ENCODE measurements at places on chromosomes 6 and 20.

- DNase-seq = no peak
Measured at GRCh38 chr6:82277686-82278085, 30.1 kb upstream of the IBTK start.

- DNase-seq = no peak
Measured at GRCh38 chr20:6715401-6715941, 52.0 kb upstream of the BMP2 start.

DNA sequence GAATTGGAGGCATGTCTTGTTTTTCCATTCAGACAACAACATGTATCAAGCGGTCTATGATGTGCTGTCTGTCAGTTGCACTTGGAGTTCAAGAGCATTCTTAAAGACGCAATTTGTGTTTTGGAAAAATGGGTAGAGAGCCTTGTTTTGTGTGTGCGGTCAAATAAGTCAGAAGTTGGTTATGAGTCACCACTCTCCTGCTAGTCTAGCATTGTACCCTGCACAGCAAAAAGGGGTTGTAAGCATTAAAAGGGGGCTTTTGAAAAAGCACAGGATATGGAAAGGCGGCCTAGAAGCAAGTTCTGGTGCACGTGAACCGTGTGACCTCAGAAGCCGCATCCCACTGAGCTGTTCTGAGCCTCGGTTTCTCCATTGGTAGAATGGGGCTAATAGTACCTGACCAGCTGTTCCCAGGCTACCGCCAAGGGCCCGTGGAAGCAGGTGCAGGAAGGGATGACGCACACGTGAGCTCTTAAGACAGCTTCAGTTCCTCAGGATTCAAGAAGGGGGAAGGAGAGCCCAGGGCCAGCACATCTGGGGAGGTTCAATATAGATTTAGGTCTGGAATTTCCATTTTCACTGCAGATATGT, 61.6 kb upstream of the SNX9 start:
- DNase-seq = no peak

- DNase-seq = no peak
Measured at GRCh38 chr6:51029561-51029960, 210.9 kb downstream of the TFAP2B start.

DNA sequence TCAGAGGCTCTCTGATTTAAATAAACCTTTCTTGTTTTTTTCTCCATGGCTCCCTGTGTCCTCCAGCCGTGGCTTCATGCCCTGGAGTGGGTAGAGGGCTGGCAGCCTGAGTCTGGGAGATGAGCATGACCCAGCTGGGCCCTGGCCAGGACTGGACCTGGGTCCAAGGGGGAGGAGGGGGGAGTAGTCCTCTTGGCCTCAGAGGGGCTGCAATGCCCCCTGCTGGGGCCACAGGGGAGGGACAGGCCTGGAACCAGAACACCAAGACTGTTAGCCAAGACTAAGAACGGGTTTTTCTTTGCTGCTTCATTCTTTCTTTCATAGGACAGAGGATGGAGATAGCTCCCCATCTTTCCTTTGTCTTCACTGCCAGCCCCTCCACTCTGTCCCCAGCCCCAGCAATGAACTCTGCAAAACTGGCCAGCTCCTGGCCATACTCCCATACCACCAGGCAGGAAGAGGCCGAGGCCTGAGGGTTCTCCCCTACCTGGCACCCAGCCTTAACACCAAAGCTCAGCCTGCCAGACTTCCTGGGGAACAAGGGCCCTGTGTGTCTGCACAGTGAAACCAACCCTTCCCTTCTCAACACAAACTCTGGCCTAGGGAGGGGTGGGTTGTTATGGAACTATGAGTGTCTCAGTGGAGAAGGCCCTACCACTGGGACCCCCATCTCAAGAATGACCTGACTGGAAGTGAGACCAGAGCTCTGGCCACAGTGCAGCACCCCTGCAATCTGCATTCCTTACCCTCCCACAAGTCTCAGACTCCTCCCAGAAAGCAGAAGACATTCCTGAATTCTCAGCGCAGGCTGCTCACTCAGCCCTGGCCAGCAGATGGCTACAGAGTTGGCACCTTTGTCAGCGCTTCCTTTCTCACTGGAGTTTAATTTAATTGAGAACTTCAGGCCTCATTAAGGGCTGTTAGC, 11.0 kb downstream of the SLC29A1 start:
- DNase-seq = no peak

GRCh38 chr6:151478670-151479069, 15.1 kb upstream of the CCDC170 start:
- no peak for DNase-seq

GRCh38 chr6:11460001-11460668, 77.4 kb upstream of the TMEM170B start:
- no peak for DNase-seq

DNA sequence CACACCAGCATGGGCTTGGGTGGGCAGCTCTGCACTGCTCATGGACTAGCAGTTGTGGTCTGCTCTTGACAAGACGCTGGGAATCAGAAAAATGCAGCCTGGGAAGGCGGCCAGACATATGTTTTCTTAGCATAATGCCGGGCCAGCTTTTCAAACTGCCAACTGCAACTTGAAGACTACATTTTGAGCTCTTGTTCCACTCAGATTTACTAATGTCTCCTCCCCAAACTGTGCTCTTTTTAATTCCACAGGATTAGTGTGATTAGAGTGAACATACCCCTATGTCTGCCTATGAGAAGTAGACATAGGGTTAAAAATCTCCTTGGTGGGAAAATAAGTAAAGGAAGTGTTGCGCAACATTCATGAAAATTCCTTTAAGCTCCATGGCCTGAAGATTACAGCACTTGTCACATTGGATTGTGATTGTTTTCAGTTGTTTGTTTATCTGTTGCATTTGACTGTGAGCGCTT, 5.3 kb upstream of the FNDC1 start:
- no peak for DNase-seq

GRCh38 chr6:160337991-160338390, 10.2 kb upstream of the SLC22A3 start:
- no peak for DNase-seq

DNA sequence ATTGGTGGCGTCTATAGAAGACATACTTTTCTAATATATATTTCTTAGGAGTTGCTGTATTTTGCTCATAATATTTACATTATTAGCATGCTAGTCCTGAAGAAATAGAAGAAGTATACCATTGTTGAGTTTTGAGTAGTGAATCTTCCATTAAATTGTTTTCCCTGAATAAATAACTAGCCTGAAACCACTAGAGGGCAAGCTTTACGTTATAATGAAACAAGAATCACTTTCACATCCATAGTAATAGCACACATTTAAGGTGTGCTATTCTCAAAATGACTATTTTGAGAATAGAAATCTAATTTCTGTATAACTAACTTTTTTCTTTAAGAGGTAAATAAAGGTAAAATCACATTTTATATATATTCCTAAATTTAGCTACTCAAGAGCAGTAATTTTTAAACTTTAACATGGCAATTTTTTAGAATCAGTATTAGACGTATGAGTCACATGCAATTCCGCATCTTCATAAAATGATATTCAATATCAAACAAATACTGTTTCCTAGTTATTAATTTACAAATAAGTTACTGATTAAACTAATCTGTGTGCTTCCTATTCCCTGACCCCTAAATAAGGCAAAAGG, 213.2 kb upstream of the MANEA start:
- peak; percentile 14 for DNase-seq

- DNase-seq = no peak
Measured at GRCh38 chr6:96582436-96582835, 19.5 kb downstream of the FHL5 start.

- DNase-seq = peak; percentile 57
Measured at GRCh38 chr20:20366876-20367574, 879 bp upstream of the INSM1 start.

GRCh38 chr6:13617066-13617465, 1.9 kb downstream of the NOL7 start:
- DNase-seq = no peak

DNA sequence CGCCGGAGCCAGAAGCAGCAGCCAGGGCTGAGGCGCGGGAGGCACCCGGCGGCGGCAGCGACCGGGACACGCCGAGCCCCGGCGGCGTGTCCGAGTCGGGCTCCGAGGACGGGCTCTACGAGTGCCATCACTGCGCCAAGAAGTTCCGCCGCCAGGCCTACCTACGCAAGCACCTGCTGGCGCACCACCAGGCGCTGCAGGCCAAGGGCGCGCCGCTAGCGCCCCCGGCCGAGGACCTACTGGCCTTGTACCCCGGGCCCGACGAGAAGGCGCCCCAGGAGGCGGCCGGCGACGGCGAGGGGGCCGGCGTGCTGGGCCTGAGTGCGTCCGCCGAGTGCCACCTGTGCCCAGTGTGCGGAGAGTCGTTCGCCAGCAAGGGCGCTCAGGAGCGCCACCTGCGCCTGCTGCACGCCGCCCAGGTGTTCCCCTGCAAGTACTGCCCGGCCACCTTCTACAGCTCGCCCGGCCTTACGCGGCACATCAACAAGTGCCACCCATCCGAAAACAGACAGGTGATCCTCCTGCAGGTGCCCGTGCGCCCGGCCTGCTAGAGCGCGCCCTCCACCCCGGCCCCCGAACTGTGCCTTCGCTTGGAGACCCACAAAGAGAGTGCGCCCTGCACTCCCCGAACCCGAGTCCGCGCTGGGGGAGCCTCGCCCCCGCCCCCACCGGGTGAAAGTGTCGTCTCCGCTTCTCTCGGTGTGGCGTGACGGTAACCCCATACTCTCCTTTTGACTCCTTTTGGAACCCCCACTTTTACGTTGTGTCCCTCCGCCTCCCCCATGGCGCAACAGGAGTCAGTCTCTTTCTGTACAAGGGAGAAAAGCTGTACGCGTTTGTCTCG, 1.6 kb downstream of the INSM1 start:
- DNase-seq = no peak

DNA sequence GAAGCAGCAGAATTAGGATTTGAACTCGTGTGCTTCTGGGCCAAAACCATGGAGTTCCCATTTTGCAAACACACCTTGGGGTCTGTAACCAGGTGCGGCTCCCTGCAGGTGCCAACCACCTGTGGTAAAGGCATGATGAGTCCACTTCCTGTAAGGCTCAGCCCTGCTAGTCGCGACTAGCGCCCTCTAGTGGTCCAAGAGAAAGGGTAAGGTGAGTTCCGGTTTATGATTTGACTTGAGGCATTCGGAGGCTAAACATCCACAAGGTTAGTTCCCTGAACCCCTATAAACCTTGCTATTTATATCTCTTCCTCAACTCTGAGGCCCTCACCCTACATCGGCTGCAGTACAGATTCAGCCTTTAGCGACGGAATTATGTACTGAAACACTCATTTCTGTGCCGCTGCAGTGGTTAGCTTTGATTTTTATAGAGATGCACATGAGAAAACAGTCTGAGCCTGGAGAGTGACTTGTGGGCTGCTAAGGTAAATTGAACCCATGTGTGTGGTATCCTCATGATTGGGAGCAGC, 173.4 kb downstream of the PLCB1 start:
- peak; percentile 53 for DNase-seq

- peak; percentile 29 for DNase-seq
Measured at GRCh38 chr6:160750276-160750689, 48.2 kb downstream of the PLG start.

- no peak for DNase-seq
Measured at GRCh38 chr6:169881398-169881797, 130.0 kb downstream of the ERMARD start.

DNA sequence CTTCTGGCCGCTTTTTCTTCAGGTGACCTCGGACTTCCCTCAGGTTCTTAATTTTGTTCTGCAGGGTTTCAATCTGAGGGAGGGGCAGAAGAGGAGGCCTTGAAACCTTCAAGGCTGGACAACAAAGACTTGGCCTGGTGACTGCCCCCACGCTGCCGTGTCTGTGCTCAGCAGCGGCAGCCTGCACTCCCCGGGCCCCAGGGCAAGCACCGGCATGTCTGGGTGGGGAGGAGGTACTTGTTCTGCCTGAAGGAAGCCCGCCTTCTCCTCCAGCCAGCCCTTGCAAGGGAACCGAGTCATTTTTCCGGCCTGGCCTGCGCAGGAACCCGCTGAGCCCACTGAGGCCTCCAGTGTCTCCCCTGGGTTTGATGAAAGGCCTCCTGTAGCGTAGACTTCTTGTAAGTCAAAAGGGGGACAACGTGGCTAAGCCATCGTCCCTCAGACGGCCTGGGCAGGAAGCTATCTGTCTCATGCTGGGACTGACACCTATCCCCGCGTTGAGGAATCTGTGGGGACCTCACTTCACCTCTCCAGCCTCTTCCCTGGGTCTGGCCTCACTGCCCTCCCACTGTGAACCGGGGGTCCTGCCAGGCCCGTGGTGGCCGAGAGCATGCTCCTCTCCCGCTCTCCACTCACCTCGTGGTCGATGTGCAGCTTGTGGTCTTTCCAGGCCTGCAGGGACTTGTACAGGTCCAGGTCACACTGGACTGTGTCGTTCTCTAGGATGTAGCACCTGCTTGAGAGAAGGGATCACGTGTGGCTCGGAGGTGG, 119.9 kb downstream of the SULF2 start:
- DNase-seq = no peak

DNA sequence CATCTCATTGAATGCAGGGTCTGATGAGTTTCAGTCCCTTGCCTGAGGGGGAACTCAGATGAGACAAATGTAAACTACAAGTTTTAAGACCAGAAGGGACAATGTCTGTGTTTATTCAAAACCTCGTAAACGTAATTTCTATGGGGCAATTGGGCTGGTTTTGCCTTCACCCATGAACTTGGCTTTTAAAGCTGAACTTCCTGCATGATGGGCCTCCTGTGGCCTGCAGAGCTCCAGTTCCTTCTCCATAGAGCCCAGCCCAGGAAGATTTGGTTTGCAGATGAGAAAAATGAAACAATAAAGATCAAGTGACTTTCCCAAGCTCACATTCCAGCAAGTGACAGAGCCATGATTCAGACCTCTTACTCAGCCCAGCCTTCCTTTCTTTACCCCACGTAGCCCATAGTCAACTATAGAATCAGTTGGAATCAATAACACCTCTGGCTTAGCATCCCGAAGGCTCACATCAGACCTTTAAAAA, 612.3 kb downstream of the UTRN start:
- DNase-seq = no peak

GRCh38 chr20:10540636-10541493, 105.8 kb downstream of the SLX4IP start:
- no peak for DNase-seq

DNA sequence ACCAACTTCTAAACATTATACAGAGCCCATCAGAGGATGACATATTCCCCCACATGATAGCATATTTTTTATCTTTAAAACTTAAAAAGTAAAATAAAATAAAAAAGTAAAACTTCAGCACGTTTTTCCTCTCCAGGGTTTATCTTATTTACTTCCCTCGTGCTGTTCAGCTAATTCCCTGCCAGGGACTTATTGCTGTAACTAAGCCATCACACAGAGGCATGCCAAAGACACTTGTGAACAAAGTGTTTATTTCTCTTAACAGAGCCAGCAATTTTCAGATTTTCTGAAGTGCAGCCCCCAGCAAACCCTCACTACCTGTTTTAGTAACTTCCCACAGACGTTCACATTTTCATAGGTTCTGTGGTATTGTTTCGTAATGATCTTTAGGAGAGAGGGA, 293.8 kb downstream of the ZNF217 start:
- DNase-seq = no peak

Measured in neuronal stem cell (in vitro differentiated cells).